ENCODE measurements at places on chromosomes 12 and 14. TPM values are rescaled to one million over a fixed set of nuclear protein-coding genes. Genes with fewer than 3 reads are reported as not detected.

The TCL1B gene
- not detected for total RNA-seq

The CLEC4D gene
- total RNA-seq, result not detected

The ABCD2 gene
- 0.17 TPM for total RNA-seq

The PTPRR gene
- total RNA-seq, result 0.58 TPM

The PTCSC3 gene
- total RNA-seq, result not detected

The ACACB gene
- total RNA-seq, result 8.3 TPM

The FZD10 gene
- not detected for total RNA-seq

The RXYLT1 gene
- total RNA-seq, result 14.5 TPM

The RIMBP2 gene
- not detected for total RNA-seq

The FBLN5 gene
- total RNA-seq, result 49.5 TPM

The GDF3 gene
- total RNA-seq, result not detected

The TAS2R7 gene
- total RNA-seq, result not detected

The EML1 gene
- 72.9 TPM for total RNA-seq

The PLEKHG7 gene
- not detected for total RNA-seq

The DTX3 gene
- total RNA-seq, result 16.9 TPM

The PRH2 gene
- total RNA-seq, result not detected

The KRT85 gene
- not detected for total RNA-seq

The TBX5 gene
- total RNA-seq, result 26.6 TPM

The PRKD1 gene
- total RNA-seq, result 11.7 TPM

The KERA gene
- not detected for total RNA-seq

The AQP2 gene
- total RNA-seq, result not detected

The OR4K14 gene
- total RNA-seq, result not detected

The DLGAP5 gene
- 66.5 TPM for total RNA-seq

The JPH4 gene
- total RNA-seq, result not detected

The CPM gene
- total RNA-seq, result 91.2 TPM

The KRT80 gene
- total RNA-seq, result not detected

The SLC6A12 gene
- not detected for total RNA-seq

The HOTAIR gene
- total RNA-seq, result not detected

The MYF5 gene
- not detected for total RNA-seq

The SOCS2 gene
- total RNA-seq, result 39.0 TPM

The LRIG3 gene
- 211 TPM for total RNA-seq

The OTOGL gene
- under 0.01 TPM for total RNA-seq

The TEDC1 gene
- total RNA-seq, result 2.8 TPM

The LMNTD1 gene
- 0.44 TPM for total RNA-seq

The SCNN1A gene
- total RNA-seq, result not detected

The IFT81 gene
- total RNA-seq, result 34.9 TPM

The FGD4 gene
- 19.2 TPM for total RNA-seq

The SRGAP1 gene
- 27.5 TPM for total RNA-seq

The MYG1 gene
- total RNA-seq, result 58.1 TPM

The COA8 gene
- total RNA-seq, result 19.0 TPM

The DEPDC4 gene
- total RNA-seq, result 3.9 TPM

Data from smooth muscle cell of trachea (primary cell).